HCEC 1CT (cell line): ENCODE measurements at places on chromosomes 5 and 9.

GRCh38 chr9:134442486-134443173 is 116.4 kb downstream of the RXRA start:
- DNase-seq = no peak

DNA sequence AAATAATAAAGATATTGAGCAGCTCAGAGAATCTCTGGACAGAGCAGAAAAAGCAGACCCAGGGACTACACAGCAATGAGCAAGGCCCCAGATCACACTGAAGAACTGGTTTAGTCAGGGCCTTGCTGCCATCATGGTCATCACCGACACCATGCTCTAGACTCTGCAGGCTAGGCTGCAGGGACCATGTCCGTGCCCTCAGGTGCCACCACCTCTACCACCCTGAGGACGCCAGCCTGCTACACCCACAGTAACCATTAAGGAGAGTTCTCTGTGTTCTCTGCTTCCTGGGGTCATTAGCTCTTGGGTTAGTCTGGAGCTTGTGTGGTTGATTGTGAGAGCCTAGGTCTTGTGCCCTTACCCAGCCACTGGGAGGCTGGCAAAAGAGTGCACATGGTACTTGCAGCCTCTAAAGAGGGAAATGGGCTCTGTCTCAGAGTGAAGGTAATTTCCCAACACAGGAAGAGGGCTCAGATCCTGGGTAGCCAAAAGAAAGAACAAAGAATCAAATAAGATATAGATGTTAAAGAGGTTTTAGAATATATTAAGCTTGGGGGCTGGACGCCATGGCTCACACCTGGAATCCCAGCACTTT is 31.9 kb upstream of the JADE2 start:
- DNase-seq = no peak

- DNase-seq = no peak
Measured at GRCh38 chr9:121450241-121450640, 49.4 kb downstream of the GGTA1 start.

DNA sequence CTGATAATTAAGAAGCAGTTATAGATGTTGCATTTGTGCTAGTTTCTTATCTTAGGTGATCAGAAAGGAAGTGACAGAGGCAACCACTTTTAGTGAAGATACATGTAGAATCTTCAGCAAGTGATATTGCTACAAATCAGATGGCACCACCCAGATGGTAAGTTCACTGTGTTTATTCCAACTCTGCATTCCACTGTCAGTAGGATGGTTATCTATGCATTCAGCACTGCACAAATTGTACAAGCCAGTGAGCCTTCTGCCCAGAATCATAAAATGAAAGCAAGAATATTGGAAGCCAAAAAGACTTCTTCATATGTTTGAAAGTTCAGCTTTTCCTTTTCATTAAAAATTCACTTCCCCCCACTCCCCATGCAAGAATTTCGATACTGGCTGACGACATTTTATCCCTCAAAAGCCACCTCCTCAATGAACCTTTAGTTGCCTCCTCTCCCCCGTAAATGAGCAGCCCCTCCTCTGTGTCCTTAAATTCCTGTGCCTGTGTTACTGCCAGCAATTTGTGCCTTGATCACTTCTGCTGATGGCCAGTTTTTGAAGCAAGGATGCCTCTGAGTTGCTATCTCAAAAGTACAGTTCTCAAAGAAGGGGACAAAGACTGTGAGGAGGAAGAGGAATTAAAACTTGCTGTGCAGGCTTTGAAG is 91.6 kb downstream of the ZSWIM6 start:
- no peak for DNase-seq

DNA sequence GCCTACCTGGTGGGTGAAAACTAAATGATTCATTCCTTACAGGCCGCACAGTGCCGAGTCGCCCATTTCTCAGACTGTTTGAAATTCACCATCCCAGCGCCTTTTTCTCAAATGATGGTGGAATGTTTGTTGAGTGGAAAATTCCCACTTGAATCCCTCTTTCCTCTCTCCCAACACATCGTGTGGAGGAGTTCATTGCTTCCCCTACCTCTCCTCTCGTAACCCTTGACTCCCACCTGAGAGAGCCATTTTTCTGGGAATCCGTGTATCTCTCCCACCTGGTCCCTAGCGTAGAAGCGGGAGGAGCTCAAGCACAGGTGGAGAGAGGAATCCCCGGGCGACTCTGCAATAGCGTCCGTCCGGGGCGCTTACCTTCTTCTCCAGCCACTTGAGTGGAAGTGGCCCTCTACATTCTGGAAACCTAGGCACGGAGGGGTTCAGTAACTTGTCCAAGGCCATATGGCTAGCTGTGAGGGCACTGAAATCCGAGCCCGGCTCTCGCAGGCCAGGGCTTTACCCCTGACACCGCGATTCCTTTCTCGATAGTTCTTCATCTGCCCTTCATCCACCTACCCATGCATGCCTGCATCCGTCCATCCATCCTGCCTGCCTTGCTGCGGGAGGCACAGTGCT is 683 bp downstream of the OSMR start:
- DNase-seq = peak; percentile 18

GRCh38 chr5:132591145-132591544 is 34.4 kb downstream of the RAD50 start:
- DNase-seq = no peak

- DNase-seq = no peak
Measured at GRCh38 chr5:1748271-1748670, 51.4 kb downstream of the MRPL36 start.

DNA sequence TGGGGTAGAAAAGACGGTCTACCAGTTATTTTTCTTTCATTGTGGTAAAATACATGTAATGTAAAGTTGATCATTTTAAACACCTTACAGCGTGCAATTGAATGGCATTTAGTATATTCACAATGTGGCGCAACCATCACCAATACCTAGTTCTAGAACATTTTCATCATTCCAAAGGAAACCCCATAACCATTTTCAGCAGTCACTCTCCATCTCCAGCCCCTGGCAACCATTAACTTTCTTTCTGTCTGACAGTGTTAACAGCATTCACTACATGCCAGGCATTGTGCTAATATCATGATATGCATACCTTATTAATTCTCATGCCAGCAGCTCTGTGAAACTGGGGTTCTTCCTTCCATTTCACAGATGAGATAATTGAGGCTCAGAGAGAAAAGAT is 32.0 kb downstream of the PTGS1 start:
- no peak for DNase-seq

GRCh38 chr5:179816796-179817469 is 3.8 kb upstream of the SQSTM1 start:
- DNase-seq = no peak

GRCh38 chr5:78649211-78649695 is 681 bp upstream of the LHFPL2 start:
- DNase-seq = peak; percentile 15

DNA sequence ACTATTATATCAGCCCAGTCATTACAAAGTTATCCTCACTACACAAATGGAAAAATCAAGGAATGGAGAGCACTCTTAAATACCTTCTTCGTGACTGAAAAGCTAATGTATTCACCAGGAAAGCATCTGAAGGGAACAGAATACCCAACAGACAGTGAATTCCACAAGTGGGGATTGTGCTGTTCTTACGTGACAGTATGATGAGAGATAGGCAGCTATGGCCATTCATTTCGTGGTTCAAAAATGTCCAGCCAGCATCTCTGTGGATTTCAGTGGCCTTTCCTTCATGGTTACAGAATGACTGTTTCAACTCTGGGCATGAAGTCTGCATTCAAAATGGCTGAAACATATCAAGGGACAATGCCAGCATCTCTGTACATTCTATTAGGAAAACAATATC is 323.8 kb downstream of the PRELID2 start:
- no peak for DNase-seq

DNA sequence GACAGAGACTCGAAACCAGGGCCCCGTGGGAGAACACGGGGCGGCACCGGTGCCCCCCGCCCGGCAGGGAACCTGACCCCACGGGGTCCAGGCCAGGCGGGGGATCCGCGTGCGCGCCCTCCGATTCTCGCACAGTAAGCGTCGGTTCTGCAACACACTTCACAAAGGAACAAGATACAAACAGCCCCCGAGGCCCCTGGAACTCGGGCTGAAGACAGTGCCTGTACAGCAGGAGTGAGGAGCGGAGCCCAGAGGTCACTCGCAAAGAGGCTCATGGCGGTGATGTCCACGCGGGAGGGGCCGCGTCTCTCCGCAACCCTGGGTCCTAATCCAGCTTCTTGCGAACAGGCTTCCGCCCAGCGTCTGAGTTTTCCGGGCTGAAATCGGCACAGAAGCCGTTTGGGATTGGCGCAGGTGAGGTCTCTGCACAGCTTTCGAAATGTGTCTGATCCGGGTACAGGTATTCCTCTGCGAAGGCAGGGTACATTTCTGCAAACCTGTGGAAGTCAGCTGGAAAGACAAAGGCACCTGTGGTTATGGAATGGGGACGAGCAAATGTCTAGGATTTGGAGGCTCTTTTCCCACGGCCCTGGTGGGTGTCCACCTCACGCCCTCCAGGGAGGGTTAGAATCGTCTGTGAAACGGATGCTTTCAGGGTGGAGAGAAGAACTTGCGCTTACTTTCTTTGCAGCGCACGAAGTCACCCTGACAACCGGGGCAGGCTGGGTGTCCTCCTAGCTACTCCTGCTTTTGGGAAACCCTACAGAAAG is 18.3 kb upstream of the SLC6A3 start:
- no peak for DNase-seq

DNA sequence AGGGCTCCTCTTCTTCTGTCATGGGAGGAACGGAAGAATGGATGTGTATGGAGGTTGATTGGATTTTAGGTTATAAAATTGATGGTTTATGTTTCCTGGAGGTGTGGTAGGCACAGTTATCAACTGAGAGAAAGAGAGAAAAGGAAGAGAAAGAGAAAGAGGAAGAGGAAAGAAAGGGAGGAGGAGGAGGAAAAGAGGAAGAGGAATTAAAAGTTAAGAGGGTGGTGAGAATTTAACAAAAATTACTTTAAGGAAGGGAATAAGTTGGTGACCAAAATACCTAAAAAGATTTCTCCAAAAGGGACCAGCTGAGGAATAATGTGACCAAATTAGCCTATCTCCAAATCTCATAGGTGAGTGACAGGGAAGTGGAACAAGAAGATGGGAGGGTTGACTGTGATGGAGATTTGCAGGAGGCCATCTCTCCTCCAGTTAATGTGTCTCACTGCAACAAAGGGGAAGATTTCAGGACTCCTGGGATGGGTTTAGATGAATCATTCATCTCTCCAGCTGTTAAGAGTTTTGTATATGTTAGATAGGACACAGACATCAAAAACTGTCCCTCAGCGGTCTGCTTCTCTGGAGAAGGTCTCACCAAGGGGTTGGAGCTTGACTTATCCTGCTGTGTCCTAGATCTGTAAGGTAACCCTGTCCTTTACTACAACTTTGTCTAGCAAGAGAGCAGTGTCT is 76.0 kb upstream of the TMC1 start:
- peak; percentile 35 for DNase-seq

DNA sequence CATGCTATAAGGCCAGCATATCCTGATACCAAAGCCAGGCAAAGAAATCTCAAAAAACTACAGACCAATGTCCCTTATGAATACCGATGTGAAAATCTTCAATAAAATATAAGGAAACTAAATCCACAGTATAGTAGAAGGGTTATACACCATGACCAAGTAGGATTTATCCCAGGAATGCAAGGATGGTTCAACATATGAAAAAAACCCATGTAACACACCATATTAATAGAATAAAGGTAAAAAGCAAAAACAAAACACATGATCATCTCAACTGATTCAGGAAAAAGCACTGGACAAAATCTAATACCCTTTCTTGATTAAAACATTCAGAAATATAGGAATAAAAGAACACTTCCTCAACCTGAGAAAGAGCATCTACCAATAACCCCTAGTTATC is 6.1 kb downstream of the FBXL17 start:
- DNase-seq = no peak

DNA sequence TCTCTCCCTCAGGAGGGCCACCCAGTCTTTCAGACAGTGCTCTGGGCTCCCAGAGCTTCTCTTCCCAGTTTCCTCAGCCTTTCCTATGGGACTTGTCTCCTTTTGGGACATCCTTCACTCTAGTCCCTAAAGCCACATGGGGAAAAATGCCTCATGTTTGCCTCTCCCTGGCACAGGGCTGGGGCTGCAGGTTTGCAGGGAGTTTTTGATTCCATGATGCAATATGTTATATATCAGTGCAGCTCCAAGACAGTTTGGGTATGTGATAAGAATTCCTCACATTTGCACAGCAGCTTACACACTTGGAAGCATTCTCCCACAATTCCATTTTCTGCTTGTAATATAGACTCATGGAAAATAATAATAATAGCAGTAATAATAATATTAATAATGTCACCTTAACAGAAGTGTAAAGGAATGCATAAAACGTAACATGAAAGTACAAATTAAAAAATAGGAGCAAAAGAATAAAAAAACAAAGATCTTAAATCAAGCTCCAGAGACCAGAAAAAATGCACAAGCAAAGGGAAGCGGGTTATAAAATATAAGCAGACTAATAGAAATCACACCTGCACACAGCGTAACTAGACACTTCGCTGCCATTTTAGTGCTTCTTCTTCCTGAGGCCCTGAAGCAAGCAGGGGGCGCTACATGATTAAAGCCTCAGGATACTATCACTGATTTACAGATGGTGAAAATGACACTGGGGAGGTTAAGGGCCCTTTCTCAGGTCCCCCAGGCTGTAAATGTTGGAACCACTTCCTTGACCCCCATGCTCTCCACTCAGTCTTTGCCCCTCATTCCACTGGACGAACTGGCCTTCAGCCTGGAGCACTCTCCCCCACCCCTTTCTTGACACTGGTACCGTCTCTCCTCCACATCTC is 70.0 kb upstream of the IL17B start:
- peak; percentile 49 for DNase-seq

DNA sequence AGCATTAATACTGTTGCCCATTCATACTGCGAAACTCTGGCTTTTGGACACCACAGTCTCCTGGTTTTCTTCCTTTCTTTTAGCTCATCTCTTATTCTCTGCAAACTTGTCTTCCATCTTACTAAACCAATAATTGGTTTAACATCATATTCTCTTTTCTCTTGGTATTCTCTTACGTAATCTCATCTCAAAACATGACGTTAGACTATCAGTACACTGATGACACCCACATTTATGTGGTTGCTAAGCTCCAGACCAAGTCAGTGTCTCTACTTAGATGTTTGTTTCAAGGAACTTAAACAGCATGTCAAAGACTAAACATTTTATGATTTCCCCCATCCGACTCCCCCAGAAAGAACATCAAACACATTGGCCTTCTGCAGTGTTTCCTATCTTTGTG is 2.1 kb downstream of the PRRC1 start:
- DNase-seq = no peak

DNA sequence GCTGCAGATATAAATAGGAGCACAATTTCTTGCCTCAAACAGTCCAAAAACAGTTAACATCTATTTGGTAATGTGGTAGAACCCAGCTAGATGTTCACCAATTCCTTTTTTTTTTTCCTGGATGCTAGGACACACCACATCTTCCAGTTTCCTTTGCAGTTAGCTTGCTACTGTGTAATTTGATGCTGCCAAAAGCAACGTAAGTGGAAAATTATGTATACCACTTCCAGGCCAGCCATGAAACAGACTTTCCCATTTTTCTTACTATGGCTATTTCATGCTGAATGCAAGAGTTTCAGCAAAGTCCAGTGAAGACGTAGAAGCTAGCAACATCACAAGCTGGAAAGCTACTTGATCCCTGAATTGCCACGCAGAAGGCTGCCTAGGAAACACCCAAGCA is 667.2 kb downstream of the TLE1 start:
- DNase-seq = no peak

- DNase-seq = no peak
Measured at GRCh38 chr5:110203661-110204060, 513.9 kb downstream of the MAN2A1 start.

- DNase-seq = no peak
Measured at GRCh38 chr9:131306397-131307004, 17.0 kb downstream of the PLPP7 start.

GRCh38 chr5:126808521-126808988 is 31.6 kb downstream of the LMNB1 start:
- peak; percentile 38 for DNase-seq
